ENCODE measurements at places on chromosomes 3 and 15. TPM values are rescaled to one million over a fixed set of nuclear protein-coding genes. Genes with fewer than 3 reads are reported as not detected.

- no peak for DNase-seq
- no peak overlapping the region for H3K4me3 ChIP-seq
- H3K27ac ChIP-seq: no peak overlapping the region
- peaks cover 3% of the 10 kb centered on the region for H3K4me1 ChIP-seq
- H3K36me3 ChIP-seq: no peaks in the 10 kb centered on the region
- no peaks in the 10 kb centered on the region for H3K27me3 ChIP-seq
These were observed 23.7 kb downstream of the STAG1 start for GRCh38 chr3:136728473-136728872.

GRCh38 chr3:46098319-46098761 lies 71.1 kb upstream of the XCR1 start:
- H3K27me3 ChIP-seq: no peaks in the 10 kb centered on the region
- no peaks in the 10 kb centered on the region for H3K36me3 ChIP-seq
- H3K4me1 ChIP-seq: peaks cover 5% of the 10 kb centered on the region
- no peak for DNase-seq

GRCh38 chr15:43527016-43527801 lies 9.8 kb downstream of the MAP1A start:
- no peak overlapping the region for H3K27ac ChIP-seq
- no peaks in the 10 kb centered on the region for H3K4me1 ChIP-seq
- no peaks in the 10 kb centered on the region for H3K27me3 ChIP-seq
- peaks cover 14% of the 10 kb centered on the region for H3K36me3 ChIP-seq

GRCh38 chr3:187719628-187720336 lies 17.4 kb upstream of the RTP2 start:
- peaks cover 4% of the 10 kb centered on the region for H3K36me3 ChIP-seq
- peaks cover 5% of the 10 kb centered on the region for H3K4me1 ChIP-seq
- no peak overlapping the region for H3K27ac ChIP-seq
- H3K27me3 ChIP-seq: no peaks in the 10 kb centered on the region

DNA sequence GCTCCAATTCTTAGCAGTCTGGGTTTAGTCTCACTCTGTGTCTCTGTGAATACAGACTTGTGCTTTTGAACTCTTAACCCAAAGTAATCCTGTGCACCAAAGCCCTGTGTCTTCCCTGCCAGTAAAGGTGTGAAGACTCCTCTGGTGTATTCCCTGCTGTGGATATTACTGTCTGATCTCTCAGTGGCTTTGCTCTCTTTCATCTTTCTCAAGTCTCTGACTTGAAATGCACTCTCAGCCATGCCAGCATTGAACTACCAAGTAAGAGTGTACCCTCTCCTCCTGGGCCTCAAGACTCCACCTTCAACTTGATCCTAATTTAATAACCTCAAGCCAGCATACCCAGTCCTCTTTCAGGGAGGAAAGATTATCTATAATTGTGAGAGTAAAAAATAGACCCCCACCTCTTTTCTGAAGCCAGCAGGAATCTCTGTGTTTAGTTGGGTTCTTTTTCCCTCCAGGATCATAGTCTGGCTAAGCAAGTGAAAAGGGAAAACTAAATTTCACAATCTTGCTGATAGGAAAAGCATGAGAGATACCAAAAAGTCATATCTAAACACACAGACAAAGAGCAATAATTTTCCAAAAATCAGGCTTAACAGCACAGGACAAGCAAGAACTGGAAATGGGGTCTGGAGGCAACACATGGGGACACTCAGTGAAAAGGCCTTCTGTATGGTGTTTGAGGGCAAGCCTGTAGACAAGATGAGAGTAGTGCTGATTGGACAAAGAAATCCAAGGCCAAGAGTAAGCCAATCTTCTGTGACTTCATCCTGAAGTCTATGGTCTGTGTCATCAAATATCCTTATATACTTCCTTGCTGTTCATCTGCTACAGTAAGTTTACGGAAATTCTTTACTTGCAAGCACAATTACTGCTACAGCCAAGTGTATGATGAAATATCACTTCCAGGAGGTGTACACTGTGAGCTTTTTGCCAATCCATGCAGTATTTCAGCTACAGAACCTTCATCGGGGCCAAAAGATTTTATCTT lies 296.1 kb upstream of the TGFBR2 start:
- H3K36me3 ChIP-seq: no peaks in the 10 kb centered on the region
- no peaks in the 10 kb centered on the region for H3K4me1 ChIP-seq
- no peak for DNase-seq
- no peak overlapping the region for H3K4me3 ChIP-seq
- H3K27me3 ChIP-seq: no peaks in the 10 kb centered on the region

- no peaks in the 10 kb centered on the region for H3K36me3 ChIP-seq
- H3K27ac ChIP-seq: no peak overlapping the region
- H3K4me1 ChIP-seq: no peaks in the 10 kb centered on the region
- peak; percentile 40 for DNase-seq
These were observed 299.5 kb downstream of the GAP43 start for GRCh38 chr3:115922681-115923347.

Gene PGBD4
- 1.8 TPM for total RNA-seq

- no peak overlapping the region for H3K27ac ChIP-seq
- H3K4me1 ChIP-seq: no peaks in the 10 kb centered on the region
- H3K27me3 ChIP-seq: no peaks in the 10 kb centered on the region
- H3K36me3 ChIP-seq: no peaks in the 10 kb centered on the region
- no peak for DNase-seq
These were observed 54.8 kb downstream of the NMD3 start for GRCh38 chr3:161275919-161276318.

DNA sequence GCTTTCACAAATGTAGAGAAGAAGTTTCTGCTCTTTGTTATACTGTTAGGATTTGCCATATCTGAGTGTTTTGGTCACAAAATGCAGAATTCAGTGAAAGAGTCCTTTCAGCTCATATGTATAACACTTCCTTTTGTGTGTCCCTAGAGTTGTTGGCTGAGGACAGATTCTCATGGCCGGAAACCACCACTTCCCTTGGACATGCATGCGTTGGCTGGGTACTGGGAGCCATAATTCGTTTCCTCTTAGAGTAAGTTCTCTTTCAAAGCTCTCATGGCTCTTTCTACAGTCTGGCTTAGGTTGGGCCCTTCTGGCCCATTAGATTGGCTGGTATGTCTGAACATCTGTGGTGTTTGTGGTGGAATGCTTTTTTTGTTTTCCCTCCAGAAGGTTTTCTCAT lies 298.5 kb downstream of the DIPK2A start:
- no peak overlapping the region for H3K27ac ChIP-seq
- peak; percentile 9 for DNase-seq
- no peaks in the 10 kb centered on the region for H3K4me1 ChIP-seq
- H3K27me3 ChIP-seq: no peaks in the 10 kb centered on the region
- no peaks in the 10 kb centered on the region for H3K36me3 ChIP-seq

Gene CEP70
- 137 TPM for total RNA-seq

GRCh38 chr3:197487911-197488391 lies 67.8 kb downstream of the BDH1 start:
- H3K27ac ChIP-seq: no peak overlapping the region
- no peaks in the 10 kb centered on the region for H3K27me3 ChIP-seq
- no peak for DNase-seq
- no peaks in the 10 kb centered on the region for H3K4me1 ChIP-seq

DNA sequence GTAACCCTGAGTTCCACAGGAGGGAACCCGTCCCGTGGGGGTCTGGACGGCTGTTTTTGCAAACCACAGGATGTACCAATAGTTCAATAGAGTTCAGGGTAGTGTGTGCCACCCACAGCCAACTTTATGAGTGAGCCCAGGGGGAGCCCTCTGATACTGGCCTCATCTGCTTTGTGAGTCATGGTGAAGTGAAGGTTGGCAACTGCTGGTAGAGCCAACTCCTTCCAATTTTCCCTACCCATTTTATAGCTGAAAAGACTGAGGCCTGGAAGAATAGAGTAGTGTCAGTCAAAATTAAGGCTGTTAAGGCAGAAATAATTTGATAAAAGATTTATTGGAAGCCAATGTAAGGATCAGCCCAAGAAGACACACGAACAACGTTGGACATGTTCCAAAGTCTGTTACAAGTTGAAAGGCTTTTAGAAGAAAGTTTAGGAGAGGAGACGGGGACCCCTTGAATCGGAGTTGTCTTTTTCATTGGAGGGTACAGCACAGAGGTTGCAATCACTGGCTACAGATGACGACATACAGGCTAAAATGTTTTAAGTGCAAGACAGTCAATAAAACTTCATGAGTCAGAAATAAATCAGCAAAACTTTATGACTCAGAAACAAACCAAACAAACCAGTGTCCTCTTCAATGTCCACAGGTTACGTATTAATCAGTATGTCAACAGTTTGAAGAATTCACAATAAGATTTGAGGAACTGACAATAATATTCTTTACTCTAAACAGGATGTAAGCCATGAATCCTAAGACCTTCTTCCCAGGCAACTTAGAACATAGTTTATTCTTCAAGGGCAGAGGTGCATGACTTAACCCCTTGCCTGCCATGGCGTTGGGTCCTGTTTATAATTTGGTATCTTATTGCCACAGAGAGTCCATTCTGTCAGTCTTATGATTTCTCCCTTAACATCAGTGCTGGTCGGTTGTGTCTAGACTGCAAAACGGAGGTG lies 62.9 kb upstream of the NR2E3 start:
- H3K4me3 ChIP-seq: no peak overlapping the region
- H3K27me3 ChIP-seq: no peaks in the 10 kb centered on the region
- no peaks in the 10 kb centered on the region for H3K4me1 ChIP-seq
- H3K27ac ChIP-seq: no peak overlapping the region
- H3K36me3 ChIP-seq: no peaks in the 10 kb centered on the region

DNA sequence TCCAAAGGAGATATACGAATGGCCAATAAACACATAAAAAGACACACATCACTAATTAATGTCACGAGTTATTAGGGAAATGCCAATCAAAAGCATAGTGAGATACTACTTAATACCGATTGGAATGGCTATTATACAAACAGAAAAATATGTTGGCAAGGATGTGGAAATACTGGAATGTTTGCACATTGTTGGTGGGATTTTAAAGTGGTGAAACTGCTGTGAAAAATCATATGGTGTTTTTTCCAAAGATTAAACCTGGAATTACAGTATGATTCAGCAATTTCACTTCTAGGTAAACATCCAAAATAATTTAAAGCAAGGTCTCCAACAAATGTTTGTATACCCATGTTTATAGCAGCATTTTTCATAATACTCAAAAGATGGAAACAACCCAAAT lies 765.5 kb downstream of the VGLL3 start:
- H3K4me1 ChIP-seq: no peaks in the 10 kb centered on the region
- H3K4me3 ChIP-seq: no peak overlapping the region
- H3K36me3 ChIP-seq: no peaks in the 10 kb centered on the region
- no peak for DNase-seq

- H3K4me1 ChIP-seq: peaks cover 20% of the 10 kb centered on the region
- H3K27ac ChIP-seq: no peak overlapping the region
- H3K4me3 ChIP-seq: no peak overlapping the region
- peak; percentile 48 for DNase-seq
These were observed 117.4 kb downstream of the LIPC start for GRCh38 chr15:58549013-58549784.

Gene RCCD1
- total RNA-seq: 8.5 TPM

Gene SPESP1
- 0.94 TPM for total RNA-seq

Gene ZNF445
- 16.3 TPM for total RNA-seq

DNA sequence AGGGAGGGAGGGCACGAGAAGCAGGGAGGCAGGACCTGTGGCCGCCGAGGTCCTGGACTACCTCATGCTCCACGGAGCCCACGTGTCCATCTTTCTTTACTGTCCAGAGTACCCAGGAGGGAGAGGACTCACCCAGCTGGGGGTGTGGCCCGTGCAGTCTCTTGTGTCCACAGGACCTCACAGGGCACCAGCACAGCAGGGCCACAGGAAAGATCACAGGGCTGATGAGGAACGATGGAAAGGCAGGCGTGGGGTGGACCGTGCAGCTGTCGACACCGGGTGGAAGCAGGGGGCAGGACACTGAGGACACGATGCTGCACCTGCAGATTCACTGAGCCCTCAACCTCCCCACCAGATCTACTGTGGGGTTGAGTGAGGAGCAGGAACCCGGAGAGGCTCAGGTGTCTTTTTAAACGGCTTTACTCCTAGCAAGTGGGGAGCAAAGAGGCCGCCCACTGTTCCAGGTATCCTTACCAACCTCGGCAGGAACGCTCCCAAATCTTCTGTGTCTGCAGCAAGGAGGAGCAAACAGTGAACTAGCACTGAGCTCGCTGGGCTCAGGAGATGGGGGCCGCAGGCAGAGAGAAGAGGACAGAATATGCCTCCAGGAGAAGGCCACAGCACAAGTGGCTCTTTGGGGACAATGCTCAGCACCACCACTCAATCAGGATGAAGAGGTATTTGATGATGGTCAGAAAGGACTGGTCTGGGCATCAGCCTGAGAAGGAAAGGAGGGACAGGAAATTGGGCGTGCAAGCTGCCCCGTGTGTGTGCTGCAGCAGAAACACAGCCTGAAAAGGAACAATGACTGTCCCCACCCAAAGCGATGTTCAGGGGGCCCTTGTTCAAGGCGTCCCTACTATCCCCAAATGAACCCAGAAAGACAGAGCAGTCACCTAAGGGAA lies 198.8 kb downstream of the XXYLT1 start:
- no peaks in the 10 kb centered on the region for H3K36me3 ChIP-seq
- H3K4me3 ChIP-seq: no peak overlapping the region
- no peaks in the 10 kb centered on the region for H3K4me1 ChIP-seq

Gene WDR6
- 88.7 TPM for total RNA-seq

DNA sequence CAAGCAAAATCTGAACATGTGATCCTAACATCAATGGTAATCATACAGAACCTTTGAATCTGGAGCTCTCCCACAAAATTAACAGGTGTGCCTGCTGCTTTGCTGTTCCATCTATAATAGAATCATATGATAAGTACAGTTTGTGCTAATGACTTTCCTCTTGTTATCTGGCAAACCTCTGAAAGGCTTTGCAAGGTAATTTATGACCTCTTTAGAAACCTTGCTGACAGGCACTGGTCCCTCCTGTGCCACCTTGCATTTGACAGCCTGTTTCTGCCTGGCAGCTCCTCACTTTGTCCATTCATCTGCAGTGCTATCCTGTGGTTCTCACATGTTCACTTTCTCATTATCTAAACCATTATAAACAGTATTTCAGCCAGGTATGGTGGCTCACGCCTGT lies 10.2 kb upstream of the HTR3C start:
- H3K36me3 ChIP-seq: no peaks in the 10 kb centered on the region
- no peak for DNase-seq
- H3K27me3 ChIP-seq: no peaks in the 10 kb centered on the region
- no peak overlapping the region for H3K27ac ChIP-seq
- H3K4me1 ChIP-seq: no peaks in the 10 kb centered on the region

Gene VPS8
- 184 TPM for total RNA-seq

DNA sequence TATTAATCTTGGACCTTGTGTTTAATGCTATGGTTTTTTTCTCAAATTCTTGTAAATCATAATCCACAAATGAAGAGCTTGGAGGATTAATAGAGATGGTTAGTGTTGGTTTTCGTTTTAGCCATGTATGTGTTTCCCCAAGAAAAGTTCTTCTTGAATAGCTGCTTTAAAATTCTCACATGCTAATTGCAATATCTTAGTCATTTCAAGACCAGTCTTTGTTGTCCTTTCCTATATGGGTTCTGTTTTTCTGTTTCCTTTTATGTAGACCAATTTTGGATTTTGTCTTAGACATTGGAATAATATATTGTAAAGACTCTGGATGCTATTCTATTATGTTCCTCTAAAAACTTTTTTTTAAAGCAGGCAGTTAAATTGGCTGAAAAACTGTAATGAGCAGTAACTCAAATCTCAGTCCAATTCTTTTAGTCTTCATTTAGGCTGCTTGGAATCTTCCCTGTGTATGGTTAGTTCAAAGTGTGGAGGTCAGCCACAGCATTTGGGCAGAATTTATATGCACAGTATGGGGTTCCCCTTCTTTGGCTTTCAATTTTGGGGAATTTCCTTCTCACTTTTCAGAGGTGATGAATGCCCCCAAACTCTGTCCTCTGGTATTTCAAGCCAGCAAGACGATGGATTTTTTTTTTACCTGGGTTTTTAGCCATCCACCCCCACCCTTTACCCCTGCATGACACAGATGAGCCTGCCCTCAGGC lies 39.1 kb upstream of the DNAJC13 start:
- H3K27ac ChIP-seq: no peak overlapping the region
- H3K4me1 ChIP-seq: no peaks in the 10 kb centered on the region
- no peak for DNase-seq
- H3K4me3 ChIP-seq: no peak overlapping the region

Gene GPD1L
- 46.7 TPM for total RNA-seq

All from lung (tissue), 17 donors.